ENCODE measurements at places on chromosomes 7 and 10.

DNA sequence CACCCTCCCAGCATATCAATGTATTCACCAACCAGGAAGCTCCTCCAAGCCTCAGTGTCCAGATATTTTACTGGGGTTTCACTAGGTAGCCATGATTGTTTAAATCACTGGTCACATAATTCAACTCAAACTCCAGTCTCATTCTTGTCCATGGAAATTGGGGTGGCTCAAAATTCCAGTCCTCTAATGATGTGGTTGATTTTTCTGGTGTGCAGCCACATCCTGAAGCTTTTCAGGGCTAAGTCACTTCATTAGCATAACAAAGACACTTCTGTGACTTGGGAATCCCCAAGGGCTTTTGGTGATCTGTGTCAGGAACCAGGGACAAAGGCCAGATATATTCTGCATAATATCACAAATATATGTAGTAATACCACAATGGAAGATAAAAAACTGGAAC lies 786.9 kb upstream of the IGFBP3 start:
- no peak for DNase-seq

DNA sequence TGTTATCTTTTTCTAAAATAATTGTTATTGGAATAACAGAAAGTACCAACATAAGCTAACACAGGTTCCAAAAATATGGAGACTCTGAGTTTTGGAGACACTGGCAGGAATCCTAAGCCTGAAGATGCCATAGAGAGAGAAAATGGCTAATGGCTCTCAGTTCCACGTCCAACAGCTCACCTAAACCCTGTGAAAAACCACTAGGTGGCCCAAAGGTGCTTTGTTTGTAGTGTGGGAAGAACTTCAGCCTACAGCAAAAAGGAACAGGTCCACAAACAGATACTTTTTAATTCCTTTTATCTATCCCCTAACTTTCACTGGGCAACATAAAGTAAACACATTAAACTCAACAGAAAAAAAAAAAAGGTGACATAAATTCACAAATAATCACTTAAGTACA lies 272.3 kb downstream of the SEMA3D start:
- DNase-seq: no peak

- DNase-seq: no peak
Observed at GRCh38 chr10:64394744-64395143, 873.5 kb downstream of the REEP3 start.

DNA sequence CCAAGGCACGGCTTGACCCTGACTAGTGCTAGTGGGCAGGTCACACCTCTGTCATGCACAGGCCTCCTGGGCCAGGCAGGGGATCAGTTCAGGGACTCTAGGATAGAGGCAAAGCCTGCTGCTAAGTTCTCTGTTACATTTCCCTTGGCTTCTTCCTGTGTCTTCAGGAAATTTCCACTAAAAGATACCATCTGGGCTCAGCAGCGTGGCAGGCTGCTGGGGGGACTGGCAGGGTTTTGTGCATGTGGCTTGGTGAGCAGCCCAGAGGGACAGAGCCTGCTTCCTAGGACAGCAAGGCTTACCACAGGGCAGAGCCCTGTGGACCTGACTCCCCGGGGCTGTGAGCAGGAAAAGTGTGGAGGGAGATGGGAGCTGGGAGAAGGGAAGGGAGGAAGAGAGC lies 20.7 kb upstream of the ZNF32 start:
- no peak for DNase-seq

- DNase-seq: no peak
Observed at GRCh38 chr7:54326592-54327167, 215.5 kb upstream of the VSTM2A start.
